ENCODE measurements at places on chromosomes 4 and X.

GRCh38 chr4:77801260-77801608 is 17.9 kb downstream of the CNOT6L start:
- DNase-seq: no peak

- DNase-seq: no peak
Observed at GRCh38 chrX:17634542-17635207, 102.6 kb upstream of the SCML1 start.

DNA sequence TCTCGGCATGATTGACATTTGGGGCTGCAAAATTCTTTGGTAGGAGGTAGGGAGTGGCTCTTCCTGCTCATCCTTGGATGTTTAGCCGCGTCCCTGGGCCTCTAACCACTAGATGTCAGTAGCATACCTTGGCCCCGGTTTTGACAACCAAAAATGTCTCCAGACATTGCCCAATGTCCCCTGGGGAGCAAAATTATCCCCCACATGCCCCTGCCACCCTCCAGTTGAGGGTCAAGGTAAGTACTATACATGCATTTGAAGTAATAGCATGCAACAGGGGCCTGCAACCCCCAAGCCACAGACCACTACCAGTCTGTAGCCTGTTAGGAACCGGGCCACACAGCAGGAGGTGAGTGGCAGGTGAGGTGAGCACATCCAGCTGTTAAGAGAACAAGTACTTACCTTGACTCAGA is 17.6 kb upstream of the KIAA1210 start:
- peak; percentile 0 for DNase-seq

GRCh38 chr4:47222276-47222675 is 190.9 kb downstream of the GABRB1 start:
- DNase-seq: no peak

- no peak for DNase-seq
Observed at GRCh38 chr4:175405961-175406360, 406.1 kb downstream of the GPM6A start.

DNA sequence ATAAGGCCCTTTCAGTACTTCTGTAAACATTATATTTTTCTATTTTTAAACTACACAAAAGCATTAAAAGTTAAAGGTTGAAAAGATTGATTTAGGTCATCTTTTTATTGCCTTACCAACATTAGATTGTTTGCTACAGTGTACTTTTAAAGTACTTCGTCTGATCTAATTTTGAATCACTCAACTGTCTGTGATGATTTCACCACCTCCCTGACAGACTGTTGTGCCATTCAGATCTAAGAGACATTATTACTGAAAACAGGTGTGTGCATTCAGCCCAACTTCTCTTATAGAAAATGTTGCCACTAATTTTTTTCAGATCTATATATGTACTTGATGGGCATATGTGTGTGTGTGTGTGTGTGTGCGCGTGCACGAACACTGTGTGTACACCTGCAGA is 39.3 kb downstream of the GASK1B start:
- no peak for DNase-seq

DNA sequence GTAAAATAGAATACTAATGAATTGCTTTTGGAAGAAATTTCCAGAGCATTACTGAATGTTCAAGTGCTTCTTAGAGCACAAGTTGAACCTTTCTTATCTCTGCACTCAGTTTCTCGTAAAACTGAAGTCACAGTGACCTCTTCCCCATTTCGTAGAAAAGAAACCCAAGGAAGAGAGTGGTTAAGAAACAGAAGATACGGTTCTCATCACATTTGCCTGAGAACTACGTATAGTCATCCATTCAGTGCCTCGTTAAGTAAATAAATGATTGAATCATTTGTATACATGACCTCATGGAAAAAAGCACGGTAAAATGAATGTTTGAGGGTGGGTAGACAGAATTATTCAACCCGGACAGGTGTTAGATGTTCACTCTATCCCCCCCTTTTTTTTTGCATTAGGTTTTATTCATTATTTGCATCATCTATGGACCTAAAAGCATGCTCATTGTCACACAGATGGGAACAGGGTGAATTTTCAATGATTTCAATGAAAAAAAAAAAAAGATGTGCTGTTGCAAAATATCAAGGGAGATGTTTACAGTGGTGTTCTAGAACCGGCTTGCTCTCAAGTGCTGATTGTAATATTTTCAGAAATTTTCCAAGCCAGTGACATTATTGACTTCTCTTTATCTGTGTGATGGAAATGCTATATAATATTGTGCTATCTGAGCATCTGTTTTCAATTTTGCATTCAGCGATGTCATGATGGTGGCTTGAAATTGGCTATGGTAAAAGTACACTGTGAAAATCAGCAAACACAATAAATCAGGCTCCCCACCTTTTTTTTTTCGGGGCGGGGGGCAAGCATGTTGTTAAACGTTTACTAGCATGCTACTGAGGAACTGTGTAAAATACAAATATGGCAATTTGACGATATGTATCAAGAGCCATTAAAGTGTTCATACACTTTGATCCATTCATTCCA is 4.3 kb downstream of the RHOH start:
- DNase-seq: no peak

DNA sequence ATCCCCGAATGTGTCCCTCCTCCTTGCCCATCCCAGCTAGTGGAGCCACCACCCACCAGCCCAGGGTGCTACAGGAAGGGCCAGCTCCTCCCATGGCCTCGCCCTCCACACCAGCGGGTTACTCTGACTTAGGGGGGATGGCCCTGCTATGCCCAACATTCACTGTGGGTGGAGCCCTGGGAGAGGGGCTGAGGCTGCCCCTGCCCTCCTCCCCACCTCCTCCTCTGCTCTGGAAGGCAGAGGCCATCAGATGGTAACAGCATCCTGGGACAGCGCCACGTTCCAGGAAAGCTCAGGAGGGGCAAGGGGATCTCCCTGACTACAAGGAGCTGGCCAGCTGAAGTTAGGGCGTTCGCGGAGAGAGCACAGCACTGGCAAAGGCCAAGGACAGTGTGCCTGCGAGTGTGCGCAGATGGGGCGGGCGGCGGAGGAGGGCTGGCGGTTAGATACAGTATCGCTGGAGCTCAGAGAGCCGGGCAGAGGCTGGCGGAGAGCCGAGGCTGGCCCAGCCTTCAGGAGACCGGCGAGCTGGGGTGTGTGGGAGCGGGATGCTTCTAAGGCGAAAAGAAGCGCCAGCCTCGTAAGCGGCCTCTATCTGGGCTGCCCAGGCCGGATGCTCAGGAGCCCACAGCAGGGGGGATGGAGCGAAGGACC is 1.5 kb downstream of the JAKMIP1 start:
- DNase-seq: peak; percentile 68

- no peak for DNase-seq
Observed at GRCh38 chr4:145186729-145187128, 6.3 kb upstream of the OTUD4 start.

DNA sequence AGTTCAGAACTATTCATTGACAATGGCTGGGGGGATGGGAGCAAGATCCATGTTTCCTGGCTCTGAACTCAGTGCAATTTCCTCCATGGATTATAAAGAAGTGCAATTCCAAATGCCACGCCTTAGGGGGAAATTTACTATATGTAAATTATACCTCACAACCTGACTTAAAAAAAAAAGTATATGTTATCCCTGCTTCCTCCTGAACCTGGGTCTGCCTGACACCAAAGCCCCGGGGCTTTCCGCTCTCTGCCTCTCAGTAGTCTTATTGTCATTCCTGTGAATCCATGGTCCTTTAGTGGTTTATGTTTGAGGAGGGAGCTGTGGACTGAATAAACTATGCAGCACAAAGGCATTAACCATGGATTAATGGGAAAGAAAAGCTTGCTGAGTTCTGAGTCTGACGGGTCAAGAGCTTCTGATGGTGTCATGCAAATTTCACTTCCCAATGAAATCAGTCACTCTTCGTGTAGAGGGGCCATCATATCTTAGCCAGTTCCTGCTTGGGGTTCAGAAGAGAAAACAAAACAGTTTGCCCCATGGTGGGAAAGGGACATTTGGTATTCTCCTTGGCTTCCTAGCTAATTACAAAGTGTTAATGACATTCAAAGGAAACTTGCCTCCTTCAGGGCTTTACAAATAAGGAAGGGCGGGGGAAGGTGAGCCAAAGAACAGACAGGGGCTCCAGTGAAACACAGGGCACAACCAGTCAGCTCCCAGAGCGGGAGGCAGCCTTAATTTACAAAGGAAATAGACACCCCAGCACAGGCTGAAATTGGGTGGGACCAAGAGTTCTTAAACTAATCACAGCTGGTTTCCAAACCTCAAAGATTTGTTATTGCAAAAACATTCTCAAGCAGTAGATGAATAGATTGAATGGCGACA is 14.3 kb downstream of the FAM9C start:
- peak; percentile 25 for DNase-seq

GRCh38 chrX:53442322-53442631 is 8.1 kb upstream of the HSD17B10 start:
- DNase-seq: no peak

DNA sequence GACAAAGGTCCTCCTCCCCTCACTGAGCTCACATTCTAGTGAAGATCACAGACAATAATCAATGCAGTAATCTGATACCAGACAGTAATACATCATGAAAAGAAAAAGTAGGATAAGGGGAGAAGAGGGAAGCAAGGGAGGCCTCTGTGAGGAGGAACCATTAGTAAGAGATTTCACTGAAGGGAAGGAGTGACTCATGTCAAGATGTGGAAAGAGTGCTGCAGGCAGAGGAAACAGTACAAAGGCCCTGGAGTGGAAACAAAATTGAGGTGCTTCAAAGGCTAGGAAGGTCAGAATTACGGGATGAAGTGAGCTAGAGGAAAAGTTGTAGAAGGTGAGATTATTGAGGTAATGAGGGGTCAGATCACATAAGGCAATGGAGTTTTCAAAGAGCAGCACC is 38.1 kb downstream of the LAMTOR3 start:
- DNase-seq: no peak

GRCh38 chr4:87239821-87240220 is 19.4 kb upstream of the KLHL8 start:
- DNase-seq: no peak

GRCh38 chrX:48890934-48891401 is 6.6 kb downstream of the TIMM17B start:
- DNase-seq: no peak

- no peak for DNase-seq
Observed at GRCh38 chr4:140944572-140944971, 188.4 kb upstream of the TBC1D9 start.

GRCh38 chr4:2390784-2391421 is 27.5 kb downstream of the ZFYVE28 start:
- no peak for DNase-seq

- no peak for DNase-seq
Observed at GRCh38 chr4:102647117-102647516, 113.7 kb downstream of the MANBA start.

DNA sequence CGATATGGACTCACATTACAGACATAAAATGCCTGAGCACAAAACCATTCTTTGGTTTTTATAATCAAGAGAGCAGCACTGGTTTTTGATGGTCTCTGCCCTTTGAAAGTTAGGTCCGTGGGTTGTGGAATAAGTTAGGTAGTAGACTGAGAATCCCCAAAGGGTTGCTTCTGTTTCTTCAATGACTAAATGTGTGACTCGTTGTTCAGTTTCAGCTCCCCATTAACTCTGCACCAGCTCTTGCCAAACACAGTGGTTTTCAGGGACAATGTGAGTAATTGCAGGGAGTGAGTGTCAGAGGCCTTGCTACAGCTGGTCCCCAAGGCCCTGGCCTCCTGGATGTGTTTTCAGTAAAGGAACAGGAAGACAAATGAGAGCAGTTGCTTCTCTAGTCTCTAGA is 24.8 kb downstream of the SMIM20 start:
- no peak for DNase-seq

DNA sequence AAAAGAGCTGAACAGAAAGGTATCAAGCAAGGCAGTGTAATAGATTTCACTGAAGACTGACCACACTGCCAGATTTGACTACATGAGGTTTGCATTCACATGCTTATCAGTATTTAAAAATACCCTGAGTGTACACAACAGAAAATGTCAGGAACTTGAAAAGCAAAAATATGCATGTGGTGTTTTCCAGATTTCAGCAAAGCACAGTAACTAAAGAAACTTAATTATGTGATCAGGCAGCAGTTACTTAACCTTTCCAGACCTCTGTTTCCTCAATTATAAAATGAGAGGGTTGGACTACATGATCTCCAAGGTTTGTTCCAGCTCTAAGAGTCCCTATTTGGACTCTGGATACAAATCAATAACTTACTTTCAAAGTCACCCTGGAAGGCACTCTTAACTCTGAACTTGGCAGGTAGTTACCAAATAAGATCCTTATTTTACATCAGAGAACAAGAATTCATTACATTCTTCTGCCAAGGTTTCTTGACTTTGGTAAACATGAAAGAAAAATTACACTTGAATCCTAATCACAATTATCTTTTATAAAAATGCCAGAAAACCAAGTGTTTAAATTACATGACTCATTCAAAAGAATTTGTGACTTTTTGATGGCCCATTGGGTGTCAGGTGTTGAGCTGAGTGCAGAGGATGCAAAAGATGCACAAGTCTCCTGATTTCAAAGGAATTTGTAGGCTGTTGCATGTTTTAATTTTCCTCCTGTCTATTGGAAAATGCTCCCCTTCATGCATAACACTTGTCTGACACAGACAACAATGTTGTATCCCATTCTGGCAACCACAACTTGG is 241.6 kb downstream of the MGST2 start:
- no peak for DNase-seq

DNA sequence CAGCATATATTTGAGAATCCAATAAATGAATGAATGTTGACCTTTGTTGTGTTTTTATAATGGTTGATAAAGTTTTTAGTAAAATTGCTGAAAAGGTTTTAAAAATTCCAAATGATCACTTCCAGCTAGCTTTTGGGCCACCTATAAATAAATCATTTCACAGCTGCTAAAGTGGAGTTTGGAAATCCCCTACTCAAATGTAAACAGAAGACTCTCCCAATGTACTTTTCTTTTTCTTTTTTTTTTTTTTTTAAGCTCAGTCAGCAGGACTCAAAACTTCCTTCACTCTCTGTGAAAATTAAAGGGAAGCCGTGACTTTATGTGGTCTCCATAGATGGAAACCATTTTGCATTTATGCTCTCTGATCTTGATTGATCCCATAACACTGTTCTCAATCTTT is 45.2 kb downstream of the CXCL13 start:
- DNase-seq: no peak

- no peak for DNase-seq
Observed at GRCh38 chr4:74166818-74167217, 8.9 kb downstream of the MTHFD2L start.

DNA sequence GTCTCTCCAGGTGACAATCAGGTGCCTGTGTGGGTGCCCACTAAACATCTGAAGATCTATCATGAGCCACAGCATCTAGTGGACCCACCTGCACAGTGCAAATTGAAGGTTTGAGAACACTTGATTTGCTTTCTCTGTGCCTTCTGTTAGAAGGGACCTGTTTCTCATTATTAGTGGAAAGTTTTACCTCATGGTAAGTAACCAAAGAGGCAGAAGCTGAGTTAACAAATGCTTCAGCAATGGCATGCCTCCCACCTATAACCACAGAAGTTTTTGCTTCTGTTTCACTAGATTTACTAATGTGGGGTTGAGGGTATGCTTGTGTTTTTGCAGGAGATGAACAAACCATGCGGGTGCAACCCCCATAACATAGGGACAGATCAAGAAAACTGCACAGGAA is 297.4 kb upstream of the DKK2 start:
- no peak for DNase-seq

- no peak for DNase-seq
Observed at GRCh38 chr4:145829629-145830395, 108.8 kb downstream of the ZNF827 start.

GRCh38 chr4:621296-622070 is 3.9 kb upstream of the PDE6B start:
- DNase-seq: no peak

Measured in iPS DF 6.9 (cell line).